ENCODE measurements at places on chromosomes 16 and 17.

GRCh38 chr17:82153745-82154375 is 55.8 kb upstream of the FASN start:
- DNase-seq, result peak; percentile 71

DNA sequence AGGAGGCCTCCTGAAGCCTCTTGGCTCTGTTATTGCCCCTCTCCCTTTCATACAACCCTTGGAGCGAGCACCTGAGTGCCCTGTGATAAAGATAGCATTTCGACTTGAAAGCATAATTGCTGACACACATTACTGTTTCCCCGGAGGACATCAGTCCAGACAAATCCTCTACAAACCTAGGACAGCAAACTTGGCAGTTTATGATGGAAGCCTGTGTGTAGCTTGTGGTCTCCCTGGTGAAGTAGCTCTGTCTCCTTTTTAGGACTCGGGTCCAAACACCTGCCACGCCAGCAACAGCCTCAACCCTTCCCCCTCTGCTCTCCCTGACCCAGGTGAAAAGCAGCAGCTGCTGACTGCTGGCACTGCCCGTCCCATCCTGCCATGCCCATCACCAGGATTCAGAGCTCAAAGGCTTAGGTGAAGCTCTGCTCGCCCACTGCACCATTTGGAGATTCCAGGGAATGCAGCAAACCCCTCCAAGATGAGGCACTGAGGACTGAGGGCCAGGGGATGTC is 55.9 kb downstream of the IRX6 start:
- no peak for DNase-seq

GRCh38 chr17:46262271-46262670 is 32.7 kb upstream of the LRRC37A start:
- no peak for DNase-seq

GRCh38 chr16:51818342-51818944 is 667.4 kb upstream of the SALL1 start:
- DNase-seq, result no peak

- DNase-seq, result no peak
Observed at GRCh38 chr16:79348521-79349306, 251.8 kb downstream of the MAF start.

- DNase-seq, result no peak
Observed at GRCh38 chr17:78409191-78409928, 30.9 kb downstream of the PGS1 start.

GRCh38 chr17:76204277-76204676 is 36.0 kb downstream of the RNF157 start:
- DNase-seq, result no peak

DNA sequence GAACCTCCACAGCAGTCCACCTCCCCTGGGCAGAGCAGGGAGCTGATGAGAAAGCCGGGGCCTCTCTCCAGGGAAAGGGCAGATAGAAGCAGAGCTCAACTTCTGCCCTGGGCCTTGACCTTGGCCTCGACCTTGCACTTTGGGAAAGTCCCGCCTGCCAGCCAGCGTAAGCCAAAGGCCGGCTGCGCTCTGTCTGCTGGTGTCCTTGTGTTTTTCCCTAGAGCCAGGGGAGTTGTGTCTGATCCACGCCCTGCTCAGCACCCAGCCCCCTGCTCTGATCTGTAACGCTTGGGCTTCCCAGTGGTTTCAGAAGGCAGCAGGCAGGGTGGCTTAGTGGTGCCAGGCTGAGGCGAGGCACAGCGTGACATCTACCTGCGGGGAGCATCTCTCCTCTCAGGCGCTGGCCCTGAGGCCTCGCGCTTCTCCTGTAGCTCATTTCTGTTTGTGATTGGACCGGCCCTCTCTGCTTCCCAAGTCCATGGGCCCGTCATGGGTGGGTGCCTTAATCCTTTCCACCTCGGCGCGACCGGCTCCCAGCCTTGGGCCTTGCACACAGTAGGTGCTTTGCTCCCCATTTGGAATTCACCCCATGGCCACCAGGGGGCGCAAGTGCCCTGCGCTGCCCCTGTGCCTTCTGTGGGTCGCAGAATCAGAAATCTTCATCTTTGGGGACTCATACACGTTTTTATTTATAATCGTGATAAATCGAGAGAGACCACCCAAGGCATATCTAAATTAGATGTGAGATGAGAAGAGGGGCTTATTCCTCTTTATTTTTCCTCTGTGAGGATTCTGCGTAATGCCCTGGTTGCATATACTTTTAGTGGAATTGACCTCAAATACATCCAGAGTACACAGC is 24.2 kb downstream of the SGSH start:
- DNase-seq, result no peak

GRCh38 chr17:1286379-1287106 is 7.1 kb downstream of the TRARG1 start:
- no peak for DNase-seq

DNA sequence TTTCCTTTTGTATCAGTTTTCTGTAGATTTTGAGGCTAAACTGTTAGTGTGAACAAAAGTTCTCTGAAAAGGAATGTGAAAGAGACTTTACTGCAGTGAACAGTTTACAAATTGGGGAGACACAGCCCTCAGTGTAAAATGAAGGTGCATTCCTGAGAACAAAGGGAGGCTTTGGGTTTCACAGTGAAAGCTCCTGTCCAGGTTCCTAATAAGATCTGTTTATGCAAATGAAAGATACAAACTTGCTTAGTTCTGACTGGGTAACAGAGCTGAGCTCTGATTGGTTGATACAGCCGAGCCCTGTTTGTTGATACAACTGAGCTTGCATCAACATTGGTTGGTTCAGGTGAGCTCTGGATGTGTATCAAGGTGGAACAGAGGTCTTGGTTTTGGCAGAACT is 8.3 kb upstream of the CDRT15 start:
- DNase-seq, result no peak

- no peak for DNase-seq
Observed at GRCh38 chr17:44792276-44792675, 33.5 kb downstream of the ADAM11 start.

DNA sequence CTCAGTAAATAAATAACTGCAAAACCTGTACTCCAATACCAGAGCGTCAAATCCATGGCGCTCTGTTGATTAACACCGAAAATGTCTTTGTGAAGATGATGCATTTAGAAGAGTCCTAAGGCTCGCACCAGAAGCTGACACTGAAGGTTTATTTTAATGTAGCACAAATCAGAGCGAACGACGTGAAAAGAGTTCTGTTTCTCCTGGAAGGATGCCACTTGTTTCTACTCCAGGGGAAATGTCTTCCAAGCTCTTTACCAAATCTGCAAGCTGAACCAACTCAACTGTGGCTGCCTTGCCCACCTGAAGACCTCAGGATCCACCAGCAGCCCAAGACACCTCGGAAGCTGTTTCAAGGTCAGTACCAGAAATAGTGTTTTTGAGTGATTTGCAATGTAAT is 194.4 kb upstream of the MAF start:
- DNase-seq, result no peak

DNA sequence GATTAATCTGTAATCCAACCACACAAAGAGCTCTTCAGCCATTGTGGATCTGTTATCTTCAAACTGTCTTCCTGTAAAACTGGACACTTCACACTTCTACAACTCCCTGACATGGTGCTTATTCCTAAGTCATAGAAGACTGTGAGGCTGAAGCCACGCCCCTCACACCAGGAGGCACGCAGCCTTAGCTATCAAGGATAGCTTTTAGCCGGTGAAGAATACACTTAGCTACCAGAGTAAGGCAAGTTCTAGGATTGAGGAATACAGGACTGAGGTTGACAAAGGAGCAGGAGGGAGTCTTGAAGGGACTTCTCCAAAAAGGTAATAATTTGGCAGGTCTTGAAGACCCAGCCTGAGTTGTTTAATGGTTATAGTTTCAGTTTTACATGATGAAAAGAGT is 79.8 kb upstream of the GAS7 start:
- no peak for DNase-seq

GRCh38 chr17:54906683-54907082 is 6.0 kb downstream of the TOM1L1 start:
- DNase-seq, result no peak

GRCh38 chr17:73278049-73278464 is 16.4 kb upstream of the CPSF4L start:
- DNase-seq, result no peak

DNA sequence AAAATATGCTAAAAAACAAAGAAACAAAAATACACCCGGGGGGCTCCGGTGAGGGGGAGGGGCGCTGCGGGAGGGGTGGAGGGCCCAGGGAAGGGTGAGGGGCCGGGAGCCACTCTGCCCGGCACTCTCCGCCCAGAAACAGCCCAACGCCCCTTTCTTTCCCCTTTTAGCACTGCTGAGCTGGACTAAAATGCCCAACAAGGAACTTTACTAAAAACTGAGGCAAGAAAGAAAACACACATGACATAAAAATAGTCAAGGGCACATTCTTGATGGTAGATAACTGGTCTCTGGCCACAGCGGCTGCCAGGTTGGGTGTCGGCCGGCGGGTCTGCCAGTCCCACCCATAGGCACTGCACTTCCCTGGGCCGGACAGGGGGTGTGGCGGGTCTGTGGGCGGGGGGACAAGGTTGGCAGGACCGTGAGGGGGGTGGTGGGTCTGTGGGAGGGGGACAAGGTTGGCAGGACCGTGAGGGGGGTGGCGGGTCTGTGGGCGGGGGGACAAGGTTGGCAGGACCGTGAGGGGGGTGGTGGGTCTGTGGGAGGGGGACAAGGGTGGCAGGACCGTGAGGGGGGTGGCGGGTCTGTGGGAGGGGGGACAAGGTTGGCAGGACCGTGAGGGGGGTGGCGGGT is 20.9 kb downstream of the METRNL start:
- no peak for DNase-seq

DNA sequence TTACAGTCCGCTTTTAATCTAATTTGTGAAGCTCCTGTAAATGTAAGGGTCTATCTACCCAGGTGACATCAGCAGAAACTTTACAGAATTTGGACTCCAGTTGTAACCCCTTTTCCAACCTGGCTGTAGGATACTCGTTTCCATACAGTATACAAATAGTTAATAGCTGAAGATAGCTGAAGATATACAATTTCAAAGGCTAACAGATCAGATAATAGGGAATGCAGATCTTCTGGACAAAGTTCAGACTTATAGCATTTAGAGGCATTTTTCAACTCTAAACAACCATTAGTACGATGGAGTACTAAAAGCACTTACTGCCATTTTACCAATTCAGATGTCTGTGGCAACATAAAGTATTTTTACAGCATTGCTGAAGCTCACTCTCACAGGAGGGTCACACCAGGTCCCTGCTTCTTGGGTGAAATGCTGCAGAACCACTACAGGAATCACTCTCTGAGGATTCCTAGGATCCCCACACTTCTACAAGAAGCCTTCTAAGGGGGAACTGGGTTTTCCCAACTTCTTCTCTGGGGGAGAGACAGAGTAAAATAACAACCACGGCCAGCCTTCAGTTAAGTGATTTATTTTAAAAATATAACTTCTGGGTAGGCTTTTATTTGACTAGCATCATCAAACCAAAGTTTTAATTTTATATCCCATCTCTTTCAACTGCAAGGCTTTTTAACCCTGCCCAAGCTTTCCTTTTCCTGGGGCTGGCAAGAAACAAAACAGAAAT is 2.9 kb downstream of the VEZF1 start:
- DNase-seq, result no peak

- no peak for DNase-seq
Observed at GRCh38 chr16:68366062-68366461, 55.2 kb downstream of the PRMT7 start.

- no peak for DNase-seq
Observed at GRCh38 chr17:40139566-40140058, 725 bp upstream of the CASC3 start.

DNA sequence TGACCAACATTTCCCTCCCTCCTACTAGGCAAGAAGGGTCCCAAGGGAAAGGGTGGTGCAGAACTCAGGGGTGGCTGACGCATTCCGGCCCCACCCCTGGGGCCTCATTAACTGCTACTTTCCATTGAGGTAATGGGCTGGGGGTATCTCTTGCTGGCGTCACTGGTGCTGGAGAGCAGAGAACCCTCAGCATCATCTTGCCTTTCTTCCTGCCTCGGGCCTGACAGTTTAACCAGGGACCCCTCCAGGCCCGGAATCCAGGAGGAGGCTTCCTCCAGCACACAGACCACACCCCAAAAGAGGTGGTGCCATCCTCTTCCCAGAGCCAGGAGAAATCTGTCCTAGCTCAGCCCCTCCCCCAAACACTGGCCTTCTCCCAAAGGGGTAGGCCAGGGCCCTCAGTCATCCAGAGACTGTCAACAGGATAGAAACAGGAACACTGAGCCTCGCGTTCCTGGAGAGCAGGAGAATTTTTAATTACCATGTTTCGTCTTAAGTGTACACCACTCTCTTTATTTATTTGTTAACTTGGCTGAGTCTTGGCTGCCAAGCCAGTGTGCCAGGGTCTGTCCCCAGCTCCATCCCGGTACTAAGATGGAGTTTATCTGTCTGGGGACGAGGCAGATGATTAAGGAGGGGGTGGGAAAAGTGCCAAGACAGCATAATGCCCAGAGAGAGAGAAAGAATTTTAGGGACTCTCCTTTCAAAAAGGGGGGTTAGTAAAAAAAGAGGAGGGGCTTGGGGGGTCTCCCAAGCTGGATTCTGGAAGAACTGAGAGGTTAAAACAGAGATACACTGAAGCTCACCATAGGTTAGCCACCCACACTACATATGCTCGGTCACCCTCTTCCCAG is 5.1 kb downstream of the ETV4 start:
- no peak for DNase-seq

DNA sequence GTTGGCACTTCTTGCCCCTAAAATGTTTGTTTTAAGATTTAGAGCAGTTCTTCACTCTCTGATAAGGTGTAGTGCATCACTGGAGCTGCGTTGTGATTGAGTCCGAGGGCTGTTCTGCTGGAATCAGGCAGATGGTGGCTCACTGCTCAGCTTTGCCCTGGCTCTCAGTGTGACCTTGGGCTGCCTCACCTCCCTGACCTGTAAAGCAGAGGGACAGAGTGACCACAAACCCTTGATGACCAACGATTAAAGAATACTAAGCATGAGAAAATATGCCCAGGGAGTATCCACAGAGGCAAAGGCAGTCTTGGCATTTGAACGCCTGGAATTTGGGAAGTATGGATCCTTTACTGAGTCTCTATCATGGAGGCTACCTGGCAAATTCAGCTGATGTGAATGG is 18.1 kb downstream of the CMIP start:
- no peak for DNase-seq

Data from stimulated activated CD4-positive, alpha-beta T cell treated with anti-CD3 and anti-CD28 coated beads, Interleukin-1b, Interleukin-23, amount 100 ng/mL, for 1 hour (primary cell).